ENCODE measurements at places on chromosomes 16 and 17.
A peak's percentile ranks its signal among the peaks of the same experiment; 100 is the strongest.

- DNase-seq = no peak
These were observed 111.5 kb downstream of the RMI2 start for GRCh38 chr16:11456741-11457140.

- DNase-seq = no peak
These were observed 21.4 kb downstream of the ADORA2B start for GRCh38 chr17:15966183-15966878.

DNA sequence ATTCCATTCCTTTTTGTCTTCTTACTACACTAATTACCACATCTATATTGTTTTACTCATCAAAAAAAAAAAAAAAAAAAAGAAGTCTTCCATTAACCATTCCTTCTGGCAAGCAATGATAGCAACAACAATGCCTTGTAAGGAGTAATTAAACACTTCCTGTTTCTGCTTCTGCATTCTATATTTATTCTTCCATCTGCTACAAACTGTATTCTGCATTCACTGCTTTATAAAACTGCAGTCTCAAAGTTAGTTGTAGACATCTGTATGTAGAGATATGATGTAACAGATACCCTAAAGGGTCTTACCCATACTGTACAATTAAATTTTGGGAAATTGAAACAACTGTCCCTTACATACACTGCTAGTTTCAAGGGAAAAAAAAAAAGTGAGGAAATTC lies 28.7 kb upstream of the ABCA6 start:
- no peak for DNase-seq

- no peak for DNase-seq
These were observed 94.9 kb downstream of the SLC39A11 start for GRCh38 chr17:72997559-72997958.

DNA sequence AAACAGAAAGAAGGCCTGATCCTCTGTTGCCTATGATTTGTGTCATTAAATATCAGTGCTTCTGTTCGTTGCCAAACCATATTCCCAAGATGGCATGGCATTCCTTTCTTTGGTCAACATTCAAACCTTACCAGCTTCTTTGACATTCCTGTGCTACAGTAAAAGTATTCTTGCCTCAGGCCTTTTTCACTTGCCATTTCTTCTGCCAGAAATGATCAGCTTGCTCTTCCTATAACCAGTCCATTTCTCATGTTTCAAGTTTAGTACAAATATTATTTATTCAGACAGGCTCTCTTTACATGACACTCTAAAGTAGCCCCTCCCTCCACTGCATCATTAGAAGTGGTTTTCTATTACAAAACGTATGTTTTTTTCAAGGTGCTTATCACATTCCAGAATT lies 278.3 kb downstream of the KCNJ2 start:
- DNase-seq = no peak

GRCh38 chr16:66488505-66488904 lies 61.4 kb downstream of the BEAN1 start:
- no peak for DNase-seq

DNA sequence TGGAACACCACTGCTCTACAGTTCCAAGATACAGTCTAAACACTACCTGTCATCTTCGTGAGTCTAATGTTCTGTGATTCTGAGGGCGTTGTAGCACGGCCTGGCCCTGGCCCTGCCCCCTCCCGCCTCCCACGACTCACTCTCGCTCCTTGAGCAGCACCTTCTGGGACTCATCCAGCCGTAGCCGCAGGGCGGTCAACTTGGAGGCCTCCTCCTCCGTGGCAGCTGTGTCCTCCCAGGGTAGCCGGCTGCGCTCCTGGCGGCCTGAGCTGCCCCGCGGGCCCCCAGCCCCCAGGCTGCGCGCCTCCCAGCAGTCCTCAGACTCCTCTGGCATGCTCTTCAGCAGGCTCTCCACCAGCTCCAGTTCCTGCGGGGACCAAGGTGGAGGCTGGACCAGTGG lies 10.6 kb downstream of the CCDC102A start:
- peak; percentile 46 for DNase-seq

- no peak for DNase-seq
These were observed 44.9 kb downstream of the SMURF2 start for GRCh38 chr17:64617125-64617780.

DNA sequence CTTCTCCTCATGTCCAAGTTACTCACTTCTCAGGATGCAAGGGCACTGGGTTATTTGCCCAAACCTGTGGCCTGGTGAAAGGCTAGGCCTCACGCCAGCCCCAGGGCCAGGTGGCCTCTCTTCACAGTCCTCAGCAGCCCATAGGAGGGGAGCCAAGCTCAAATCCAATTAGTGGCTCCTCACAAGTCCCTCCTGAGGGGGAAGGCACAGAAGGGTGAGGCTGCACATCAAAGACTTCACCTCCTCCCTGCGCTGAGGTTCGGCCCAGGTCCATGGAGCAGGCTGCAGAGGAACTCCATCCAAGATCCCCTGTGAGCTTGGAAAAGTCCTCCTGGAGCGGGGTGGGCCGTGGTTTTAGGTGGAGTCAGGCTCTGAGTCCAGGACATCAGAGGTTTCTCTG lies 320.0 kb downstream of the FOXL1 start:
- no peak for DNase-seq

GRCh38 chr17:10151667-10152496 lies 46.5 kb downstream of the GAS7 start:
- no peak for DNase-seq

GRCh38 chr16:5046914-5047313 lies 13.2 kb upstream of the NAGPA start:
- no peak for DNase-seq

DNA sequence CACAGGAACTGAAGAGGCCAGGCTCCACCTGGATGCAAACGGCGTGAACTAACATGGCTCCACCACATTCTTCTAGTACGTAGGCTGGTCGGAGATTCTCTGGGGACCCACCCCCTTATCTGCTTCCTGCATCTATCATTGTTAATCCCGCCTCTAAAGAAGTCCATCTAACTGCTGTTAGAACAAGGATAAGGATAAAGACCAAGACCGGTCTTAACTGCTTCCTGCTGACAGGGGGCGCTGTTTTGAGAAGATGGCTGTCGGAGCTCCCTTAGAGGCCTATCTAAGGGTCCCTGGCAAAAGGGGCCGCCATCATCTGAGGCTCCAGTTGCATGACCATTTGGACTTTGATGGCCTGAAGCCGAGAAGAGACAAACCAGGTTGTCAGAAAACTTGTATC lies 25.8 kb upstream of the TNFSF12 start:
- peak; percentile 19 for DNase-seq

DNA sequence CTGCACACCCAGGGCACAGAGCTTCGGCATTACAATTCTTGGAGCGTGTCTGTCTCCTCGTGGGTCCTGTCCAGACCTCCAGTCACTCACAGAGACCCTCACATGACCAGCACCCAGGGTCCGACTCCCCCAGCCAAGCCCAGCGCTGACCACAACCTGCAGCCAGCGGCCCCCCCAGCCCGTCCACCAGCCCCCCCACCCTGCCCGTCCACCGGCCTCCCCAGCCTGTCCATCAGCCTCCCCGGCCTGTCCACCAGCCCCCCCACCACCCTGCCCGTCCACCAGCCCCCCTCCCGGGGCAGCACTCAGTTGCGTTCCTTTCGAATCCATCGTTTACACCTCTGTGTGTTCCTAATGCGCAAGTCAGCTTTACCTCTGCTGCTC lies 5.8 kb downstream of the SECTM1 start:
- DNase-seq = no peak

DNA sequence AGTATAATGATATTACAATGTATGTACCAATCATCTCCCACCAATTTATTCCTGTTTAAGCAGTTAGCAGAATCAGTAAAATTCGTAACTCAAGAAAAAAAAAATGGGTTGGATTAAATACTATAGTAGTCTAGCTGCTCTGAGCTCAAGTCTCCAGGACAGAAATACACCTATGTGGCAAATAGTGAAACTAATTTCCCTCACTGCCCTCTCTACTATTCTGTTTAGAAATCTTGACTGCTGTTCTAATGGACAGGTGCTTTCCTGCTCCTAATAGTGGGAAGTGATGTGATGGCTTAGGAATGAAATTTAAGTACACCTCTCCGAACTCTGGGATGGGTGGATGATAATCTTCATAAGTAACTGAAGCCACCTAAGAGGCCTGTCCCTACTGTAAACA lies 175.7 kb downstream of the KCNJ2 start:
- no peak for DNase-seq

GRCh38 chr16:85370881-85371651 lies 242.1 kb upstream of the GSE1 start:
- DNase-seq = peak; percentile 39

DNA sequence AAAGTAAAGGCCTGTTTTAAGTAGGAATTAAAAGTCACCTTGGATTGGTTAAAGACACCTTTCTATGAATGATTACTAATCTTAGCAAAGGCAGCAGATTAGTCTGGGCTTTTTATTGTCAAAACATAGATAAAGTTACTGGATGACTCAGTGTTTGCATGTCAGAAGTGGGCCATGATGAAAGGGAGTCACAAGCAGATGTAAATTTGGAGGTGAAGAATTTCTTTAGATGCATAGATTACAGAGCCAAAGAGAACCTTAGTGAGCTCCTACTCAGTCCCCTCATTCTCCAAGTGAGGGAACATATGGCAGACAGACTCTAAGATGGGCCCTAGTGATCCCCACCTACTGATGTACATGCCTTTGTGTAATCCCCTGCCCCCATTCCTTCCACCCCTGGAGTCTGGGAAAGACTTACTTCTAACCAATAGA lies 124.5 kb downstream of the HS3ST3A1 start:
- DNase-seq = no peak

DNA sequence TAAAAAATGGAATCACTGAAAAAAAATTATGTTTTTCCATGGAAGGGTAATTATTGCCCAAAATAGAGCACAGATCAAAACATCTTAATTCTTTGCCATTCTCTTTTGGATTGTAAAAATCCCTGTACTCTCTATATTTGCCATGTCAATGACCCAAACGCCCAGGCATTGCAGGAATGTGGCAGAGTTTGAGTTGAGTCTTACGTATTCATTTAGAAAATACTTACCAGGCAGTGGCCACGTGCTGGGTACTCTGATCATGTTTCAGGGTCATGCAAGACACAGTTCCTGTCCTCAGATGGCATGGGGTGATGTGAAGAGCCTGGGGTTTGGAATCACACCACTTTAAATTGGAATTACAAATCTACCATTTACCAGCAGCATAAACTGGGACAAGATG lies 267.7 kb downstream of the ABCC12 start:
- no peak for DNase-seq

- no peak for DNase-seq
These were observed 149.6 kb upstream of the CIBAR2 start for GRCh38 chr16:85261657-85262557.

- DNase-seq = no peak
These were observed 162.6 kb upstream of the CDH13 start for GRCh38 chr16:82464187-82464586.

- DNase-seq = no peak
These were observed 80.6 kb downstream of the C16orf95 start for GRCh38 chr16:87236516-87237115.

DNA sequence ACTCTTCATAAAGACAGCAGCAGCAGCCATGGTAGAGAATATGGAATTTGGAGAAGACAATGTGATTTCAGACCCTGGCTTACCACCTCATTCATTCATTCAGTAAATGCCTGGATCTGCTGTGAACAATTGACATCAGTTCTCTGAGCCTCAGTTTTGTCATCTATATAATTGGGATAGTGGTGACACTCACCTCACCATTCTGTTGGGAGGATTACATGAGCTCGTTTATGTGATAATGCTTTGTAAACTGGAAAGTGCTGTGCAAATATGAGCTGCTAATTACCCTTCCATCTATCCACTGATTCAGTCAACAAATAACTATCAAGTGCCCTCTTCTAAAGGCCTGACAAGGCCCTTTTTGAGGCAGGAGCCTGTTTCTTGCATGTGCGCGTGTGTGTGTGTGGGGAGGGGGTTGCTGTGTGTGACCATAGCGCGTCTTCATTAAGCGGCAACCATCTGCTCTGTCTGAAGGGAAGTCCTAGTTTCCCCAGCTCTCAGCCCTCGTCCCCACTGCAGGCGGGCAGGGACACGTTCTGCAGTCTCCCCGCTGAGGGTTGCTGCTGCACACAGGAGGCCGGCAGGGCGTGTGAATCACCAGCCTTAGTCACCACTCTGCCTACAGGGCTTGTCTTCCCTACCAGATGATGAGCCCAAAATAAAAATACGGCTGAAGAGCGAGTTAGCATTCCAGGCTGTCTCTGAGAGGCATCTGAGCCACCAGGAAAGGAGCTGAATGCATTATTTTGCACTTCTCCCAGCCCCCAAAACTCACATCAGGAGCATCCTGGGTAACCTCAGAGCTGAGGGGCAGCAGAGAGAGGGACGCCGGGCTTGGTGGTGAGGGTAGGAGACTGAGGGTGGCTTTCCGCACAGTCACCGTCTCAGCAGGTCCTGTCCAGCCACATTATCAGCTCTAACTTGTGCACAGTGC lies 19.9 kb downstream of the ARL4D start:
- DNase-seq = no peak

- no peak for DNase-seq
These were observed 226.6 kb upstream of the ASIC2 start for GRCh38 chr17:33519692-33520091.

DNA sequence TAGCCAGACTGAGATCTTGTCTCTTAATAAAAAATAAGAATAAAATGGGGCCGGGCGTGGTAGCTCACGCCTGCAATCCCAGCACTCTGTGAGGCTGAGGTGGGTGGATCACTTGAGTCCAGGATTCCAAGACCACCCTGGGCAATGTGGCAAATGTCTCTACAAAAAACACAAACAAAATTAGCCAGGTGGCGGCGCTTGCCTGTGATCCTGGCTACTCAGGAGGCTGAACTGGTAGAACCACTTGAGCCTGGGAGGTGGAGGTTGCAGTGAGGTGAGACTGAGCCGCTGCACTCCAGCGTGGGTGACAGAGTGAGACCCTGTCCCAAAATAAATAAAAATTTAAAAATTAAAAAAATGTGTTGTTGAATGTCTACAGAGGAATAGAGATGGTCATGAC lies 2.9 kb upstream of the DEF8 start:
- no peak for DNase-seq

- DNase-seq = no peak
These were observed 22.5 kb downstream of the GSE1 start for GRCh38 chr16:85635545-85636140.

- no peak for DNase-seq
These were observed 31.9 kb downstream of the C16orf78 start for GRCh38 chr16:49405530-49405929.

- DNase-seq = peak; percentile 41
These were observed 8.9 kb downstream of the NHERF2 start for GRCh38 chr16:2035431-2036199.

- no peak for DNase-seq
These were observed 286.2 kb downstream of the FOXL1 start for GRCh38 chr16:86864586-86864985.

DNA sequence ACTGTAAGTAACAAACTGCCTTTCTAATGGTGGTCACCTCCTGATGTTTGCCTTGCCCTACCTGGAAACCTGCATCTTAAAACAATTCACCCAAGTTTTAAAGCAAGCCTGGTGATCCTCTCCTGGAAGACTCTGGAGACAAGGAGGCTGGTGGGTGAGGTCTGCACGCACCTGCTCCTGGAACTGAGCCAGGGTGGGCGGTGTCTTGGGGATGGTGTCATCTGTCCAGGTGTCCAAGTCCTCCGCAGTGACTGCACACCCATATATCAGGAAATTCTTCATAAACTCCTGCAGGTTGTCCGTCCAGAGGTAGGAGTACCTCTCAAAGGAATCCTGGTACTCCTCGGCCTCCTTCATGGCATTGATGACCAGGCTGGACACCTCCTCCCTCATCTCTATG lies 44.9 kb downstream of the DNAH17 start:
- no peak for DNase-seq
